MCF 10A (cell line): ENCODE measurements at places on chromosomes 11 and 22. TPM values are rescaled to one million over a fixed set of nuclear protein-coding genes. Genes with fewer than 3 reads are reported as not detected.
A peak's percentile ranks its signal among the peaks of the same experiment; 100 is the strongest.

DNA sequence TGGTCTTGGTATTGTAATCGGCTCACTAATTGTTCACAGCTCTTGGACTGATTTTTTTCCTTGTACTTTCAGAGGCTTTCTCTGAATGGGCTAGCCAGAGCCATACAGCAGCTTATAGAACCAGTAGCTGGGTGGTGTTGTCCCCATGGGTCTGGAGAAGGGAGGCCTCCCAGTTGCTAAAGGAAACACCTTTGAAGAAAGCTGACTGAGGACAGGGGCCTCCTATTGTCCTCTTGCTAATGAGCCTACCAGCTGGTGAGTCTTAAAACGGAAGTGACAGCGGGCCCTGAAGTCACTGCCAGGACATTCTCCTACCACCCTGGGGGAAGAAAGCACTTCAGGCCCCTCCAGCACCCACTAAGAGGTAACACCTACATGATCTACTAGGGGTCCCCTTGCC lies 9.9 kb downstream of the FADS3 start:
- H3K27me3 ChIP-seq = no peaks in the 10 kb centered on the region
- DNase-seq = no peak
- peaks cover 1% of the 10 kb centered on the region for H3K36me3 ChIP-seq
- H3K27ac ChIP-seq = no peak overlapping the region
- peaks cover 17% of the 10 kb centered on the region for H3K4me1 ChIP-seq

The TCN2 gene
- 1.2 and 1.4 TPM in 2 replicates for total RNA-seq

- DNase-seq = no peak
- peaks cover 31% of the 10 kb centered on the region for H3K27me3 ChIP-seq
- no peaks in the 10 kb centered on the region for H3K4me1 ChIP-seq
- no peak overlapping the region for H3K27ac ChIP-seq
- H3K4me3 ChIP-seq = no peak overlapping the region
These were observed 119.1 kb downstream of the RRM1 start for GRCh38 chr11:4213746-4214145.

- H3K27ac ChIP-seq = peak overlapping the region; percentile 50
- H3K27me3 ChIP-seq = no peaks in the 10 kb centered on the region
- H3K4me1 ChIP-seq = peaks cover 60% of the 10 kb centered on the region
- H3K36me3 ChIP-seq = no peaks in the 10 kb centered on the region
- H3K4me3 ChIP-seq = no peak overlapping the region
- DNase-seq = peak; percentile 96
These were observed 52.8 kb upstream of the RRAS2 start for GRCh38 chr11:14411818-14412217.

- no peaks in the 10 kb centered on the region for H3K36me3 ChIP-seq
- H3K4me1 ChIP-seq = peaks cover 19% of the 10 kb centered on the region
- H3K4me3 ChIP-seq = no peak overlapping the region
- H3K27ac ChIP-seq = peak overlapping the region; percentile 54
These were observed 46.0 kb upstream of the NNMT start for GRCh38 chr11:114250180-114250579.
